ENCODE measurements at places on chromosomes 1 and 21. TPM values are rescaled to one million over a fixed set of nuclear protein-coding genes. Genes with fewer than 3 reads are reported as not detected.

Gene RAB42
- total RNA-seq: not detected

Gene TINAGL1
- total RNA-seq: 257 TPM

Gene AMY1C
- total RNA-seq: not detected

Gene LRRC8C
- 2.0 TPM for total RNA-seq

Gene USH2A
- 6.9 TPM for total RNA-seq

Gene TFF3
- total RNA-seq: not detected

Gene SPRR2G
- not detected for total RNA-seq

Gene CYP4A11
- total RNA-seq: not detected

Gene YRDC
- total RNA-seq: 30.6 TPM

Gene CDA
- 0.96 TPM for total RNA-seq

Gene AHCYL1
- total RNA-seq: 37.6 TPM

Gene GPX7
- not detected for total RNA-seq

Gene CCNL2
- total RNA-seq: 35.6 TPM

Data from A172 (cell line).